Psoas muscle (tissue), 8 donors: ENCODE measurements at places on chromosomes 6 and 20. TPM values are rescaled to one million over a fixed set of nuclear protein-coding genes. Genes with fewer than 3 reads are reported as not detected.

DNA sequence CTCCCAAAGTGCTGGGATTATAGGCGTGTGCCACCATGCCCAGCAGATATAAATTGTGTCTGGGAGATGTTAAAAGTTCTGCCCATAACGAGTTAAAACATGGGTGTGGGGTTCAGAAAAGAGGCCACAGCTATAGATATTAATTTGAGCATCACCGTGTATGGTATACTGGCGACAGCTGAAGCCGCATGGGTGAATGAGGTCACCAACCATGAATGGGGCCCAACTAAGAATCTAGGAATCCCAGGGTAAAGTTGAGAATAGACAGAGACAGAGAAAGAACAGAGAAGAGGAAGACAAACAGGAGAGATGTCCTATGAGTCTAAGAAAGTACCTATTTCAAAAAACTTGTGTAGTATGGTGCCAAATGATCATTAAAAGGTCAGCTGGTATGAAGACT lies 50.9 kb downstream of the ILRUN start:
- H3K36me3 ChIP-seq, result no peaks in the 10 kb centered on the region
- H3K27ac ChIP-seq, result peak overlapping the region; percentile 53
- no peaks in the 10 kb centered on the region for H3K27me3 ChIP-seq

DNA sequence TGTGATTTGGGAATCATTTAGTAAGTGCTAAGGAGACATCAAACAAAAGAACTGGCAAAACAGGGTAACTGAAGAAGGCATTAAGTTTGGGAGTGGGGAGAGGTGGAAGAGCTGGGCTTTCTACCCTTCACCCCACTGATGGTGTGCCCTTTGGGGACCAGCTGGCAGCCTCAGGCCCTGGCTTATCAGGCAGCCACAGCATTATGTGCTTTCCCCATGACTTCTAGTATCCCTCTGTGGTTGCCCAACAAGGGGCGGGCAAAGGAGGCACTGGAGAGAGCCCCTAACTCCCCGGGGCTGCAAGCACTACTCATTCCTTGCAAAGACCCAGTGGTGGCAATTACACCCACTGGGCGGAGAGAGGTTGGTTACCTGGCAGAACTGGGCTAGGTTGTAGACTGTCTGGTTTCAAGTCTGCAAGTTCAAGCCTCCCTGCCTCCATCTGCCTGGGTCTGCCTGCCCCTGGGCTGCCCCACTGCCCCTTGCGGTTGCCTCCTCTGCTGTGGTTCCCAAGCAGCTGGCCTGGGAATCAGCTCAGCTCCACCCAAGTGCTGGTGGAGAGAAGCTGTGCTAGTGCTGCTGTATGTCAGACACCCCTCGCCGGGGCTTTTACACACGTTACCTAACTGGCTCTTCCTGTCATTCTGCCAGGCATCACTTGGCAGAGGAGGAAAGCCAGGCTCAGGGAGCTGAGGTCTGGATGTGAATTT lies 29.9 kb downstream of the KCNK5 start:
- H3K27me3 ChIP-seq, result no peaks in the 10 kb centered on the region
- H3K4me1 ChIP-seq, result no peaks in the 10 kb centered on the region

- H3K27me3 ChIP-seq, result no peaks in the 10 kb centered on the region
- H3K27ac ChIP-seq, result no peak overlapping the region
- no peaks in the 10 kb centered on the region for H3K4me1 ChIP-seq
- no peak for DNase-seq
Observed at GRCh38 chr6:148720406-148720805, 26.4 kb upstream of the UST start.

GRCh38 chr20:42701948-42702347 lies 487.8 kb downstream of the PTPRT start:
- no peaks in the 10 kb centered on the region for H3K4me1 ChIP-seq
- H3K27me3 ChIP-seq, result no peaks in the 10 kb centered on the region
- H3K36me3 ChIP-seq, result no peaks in the 10 kb centered on the region
- no peak overlapping the region for H3K4me3 ChIP-seq

DNA sequence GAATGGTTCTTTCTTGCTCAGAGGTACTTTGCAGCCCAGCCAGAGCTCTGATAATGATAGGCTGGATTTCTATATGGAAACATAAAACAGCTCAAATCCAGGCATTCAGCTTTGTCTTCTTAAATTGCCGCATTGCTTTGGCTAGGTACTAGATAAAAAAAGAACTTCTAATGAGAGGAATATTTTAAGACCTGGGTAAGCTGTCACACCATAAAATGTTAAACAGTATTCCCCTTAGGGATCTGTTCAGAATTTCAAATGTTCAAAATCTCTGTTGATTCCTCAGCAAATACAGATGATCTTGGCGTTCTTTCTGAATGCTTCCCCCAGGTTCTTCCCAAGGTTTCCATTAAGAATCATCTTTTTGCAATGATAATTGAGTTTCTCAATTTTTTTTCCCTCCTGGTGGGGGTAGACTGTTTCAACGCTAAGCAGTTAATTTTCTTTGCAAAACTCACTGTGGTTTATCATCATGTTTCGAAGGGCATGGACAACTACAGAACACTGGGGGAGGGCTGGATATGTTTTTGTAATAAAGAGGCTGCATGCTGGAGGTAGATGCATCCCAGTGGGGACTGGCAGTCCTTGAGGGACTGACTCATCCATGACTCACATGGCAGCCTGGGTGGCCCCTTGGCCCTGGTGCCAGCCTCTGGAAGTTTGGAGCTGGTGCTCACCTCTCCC lies 31.0 kb downstream of the TIAM2 start:
- H3K36me3 ChIP-seq, result no peaks in the 10 kb centered on the region
- H3K27me3 ChIP-seq, result no peaks in the 10 kb centered on the region
- no peak overlapping the region for H3K4me3 ChIP-seq
- no peak overlapping the region for H3K27ac ChIP-seq

Gene TRIM26
- total RNA-seq, result 15.6 TPM
